ENCODE measurements at places on chromosomes 6 and 20.

GRCh38 chr6:127514773-127515227 lies 4.3 kb downstream of the MTCL3 start:
- DNase-seq: no peak

- DNase-seq: no peak
Measured at GRCh38 chr20:38136421-38137245, 28.4 kb downstream of the TGM2 start.

- no peak for DNase-seq
Measured at GRCh38 chr6:169145496-169145895, 108.2 kb downstream of the THBS2 start.

- no peak for DNase-seq
Measured at GRCh38 chr6:123869334-123869733, 65.7 kb downstream of the NKAIN2 start.

GRCh38 chr6:167988154-167988495 lies 9.3 kb upstream of the KIF25 start:
- DNase-seq: no peak

GRCh38 chr6:26194816-26195375 lies 107.7 kb downstream of the HFE start:
- DNase-seq: no peak

DNA sequence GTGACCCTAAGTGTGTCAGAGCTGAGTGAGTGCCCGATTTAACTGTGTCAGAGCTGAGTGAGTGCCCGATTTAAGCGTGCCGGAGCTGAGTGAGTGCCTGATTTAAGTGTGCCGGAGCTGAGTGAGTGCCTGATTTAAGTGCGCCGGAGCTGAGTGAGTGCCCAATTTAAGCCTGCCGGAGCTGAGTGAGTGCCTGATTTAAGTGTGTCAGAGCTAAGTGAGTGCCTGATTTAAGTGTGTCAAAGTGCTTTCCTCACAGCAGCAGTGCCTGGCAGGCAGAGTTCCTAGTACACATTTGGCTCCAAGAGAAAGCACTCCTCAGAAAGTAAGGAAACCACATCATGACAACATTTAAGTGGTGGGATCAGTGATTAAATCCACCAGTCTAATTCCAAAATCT lies 13.2 kb downstream of the SERAC1 start:
- DNase-seq: no peak

- DNase-seq: no peak
Measured at GRCh38 chr20:58623579-58624473, 27.3 kb upstream of the STX16 start.

GRCh38 chr6:158460602-158461169 lies 99.2 kb upstream of the TMEM181 start:
- DNase-seq: no peak

DNA sequence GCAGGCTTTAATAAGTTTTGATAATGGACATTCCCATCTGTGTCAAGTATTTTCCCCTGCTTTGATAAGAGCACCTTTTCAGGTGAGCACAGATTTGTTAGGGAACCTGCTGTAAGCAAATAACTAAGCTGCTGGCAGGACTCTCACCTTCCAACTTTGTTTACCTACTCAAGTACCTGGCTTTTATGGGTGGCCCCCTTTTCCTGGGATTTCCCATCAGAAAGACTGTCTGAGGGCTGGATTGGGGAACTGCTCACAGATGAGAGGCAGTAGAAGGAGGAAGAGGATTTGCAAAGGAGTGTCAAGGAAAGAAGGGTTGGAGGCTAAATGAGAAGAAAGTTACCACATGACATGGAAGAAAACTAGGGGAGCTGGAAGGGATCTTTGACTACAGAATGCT lies 210.1 kb upstream of the RIMS1 start:
- DNase-seq: no peak

GRCh38 chr20:7308163-7308562 lies 540.7 kb downstream of the BMP2 start:
- no peak for DNase-seq

GRCh38 chr6:137680705-137681346 lies 186.2 kb upstream of the TNFAIP3 start:
- no peak for DNase-seq

GRCh38 chr20:49692941-49693340 lies 20.7 kb downstream of the B4GALT5 start:
- no peak for DNase-seq

DNA sequence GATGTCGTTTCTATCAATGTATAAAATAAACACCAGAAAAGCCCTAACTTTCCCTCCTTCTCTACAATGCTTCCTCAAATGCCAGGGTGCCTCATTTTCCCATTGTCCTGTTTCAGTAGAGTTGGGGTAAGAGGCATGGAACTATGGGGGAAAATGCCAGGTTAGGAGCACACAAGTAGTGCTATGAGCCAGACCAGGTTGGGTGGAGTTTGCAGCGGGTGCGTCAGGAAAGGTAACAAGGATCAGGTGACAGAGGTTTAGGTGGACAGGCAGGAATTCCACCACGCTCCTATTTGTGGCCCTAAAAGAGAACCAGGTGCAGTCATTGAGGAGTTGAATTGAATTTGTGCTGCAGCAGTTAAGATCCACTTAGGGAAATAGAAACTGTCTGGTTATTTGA lies 36.5 kb downstream of the SYTL3 start:
- no peak for DNase-seq

DNA sequence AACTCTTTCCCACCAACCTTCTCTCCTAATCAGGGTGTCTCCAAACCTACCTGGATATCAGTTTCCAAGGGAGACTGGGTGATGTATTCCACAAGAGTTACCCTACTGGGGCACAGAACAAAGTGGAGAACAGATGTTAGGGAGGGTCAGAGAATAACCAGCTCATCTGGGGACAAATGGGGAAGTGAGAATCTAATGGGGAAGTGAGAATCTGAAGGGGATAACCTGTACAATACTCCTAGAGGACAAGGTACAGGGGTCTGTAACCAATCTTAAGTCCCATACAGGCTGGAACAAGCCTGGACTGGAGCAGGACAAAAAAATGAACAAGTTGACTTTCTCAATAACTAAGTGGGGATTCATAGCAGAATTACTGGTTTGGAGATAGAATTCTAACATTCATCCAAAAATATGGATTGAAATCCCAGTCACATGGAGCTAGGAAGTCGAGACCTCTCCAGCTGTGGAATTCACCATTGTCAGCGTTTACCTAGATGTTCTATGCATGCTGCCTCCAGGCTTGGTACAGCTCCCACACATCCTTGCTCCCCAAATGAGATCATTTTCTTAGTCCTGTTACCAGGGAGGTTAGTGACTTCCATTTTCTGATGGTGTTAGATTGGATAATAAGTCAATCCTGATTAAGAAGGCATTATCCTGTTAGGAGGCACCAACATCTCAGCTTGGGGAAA lies 214.8 kb upstream of the MOCS1 start:
- DNase-seq: no peak

DNA sequence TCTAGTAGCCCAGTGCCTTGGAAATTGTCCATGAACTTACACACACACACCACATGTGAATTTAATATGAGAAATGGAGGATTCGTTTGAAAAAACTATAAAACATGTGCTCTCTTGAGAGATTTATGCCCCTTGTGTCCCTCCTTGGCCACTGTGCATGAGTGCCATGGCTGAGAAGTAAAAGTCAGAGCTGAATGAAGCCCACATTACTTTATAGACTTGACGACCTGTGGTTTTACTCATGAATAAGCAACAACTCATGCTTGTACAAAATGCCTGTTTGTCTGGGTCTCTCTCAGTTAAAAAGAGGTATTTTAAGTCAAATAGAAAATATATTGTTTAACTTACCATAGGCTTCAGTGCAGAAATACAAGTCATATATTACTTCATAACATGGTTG lies 102.7 kb downstream of the KCNQ5 start:
- DNase-seq: no peak

- no peak for DNase-seq
Measured at GRCh38 chr6:155595284-155595683, 139.6 kb upstream of the NOX3 start.

DNA sequence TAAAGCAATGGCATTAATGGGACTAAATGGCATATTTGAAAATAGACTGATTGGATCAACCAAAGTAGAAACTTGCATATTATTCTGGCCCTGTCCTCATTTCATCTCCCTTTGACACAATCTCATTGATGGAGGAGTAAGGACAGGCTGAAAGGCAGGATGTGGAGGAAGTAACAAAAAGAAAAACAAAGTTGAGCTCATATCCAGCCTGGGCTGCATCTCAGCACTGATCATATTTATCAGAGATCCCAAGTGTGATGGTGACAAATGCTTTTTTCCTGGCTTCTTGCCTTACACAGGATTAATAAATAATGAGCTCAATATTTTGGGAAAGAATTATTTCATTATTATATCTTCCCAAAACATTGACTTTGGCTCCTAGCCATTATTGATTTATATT lies 622.7 kb downstream of the CD109 start:
- DNase-seq: no peak

DNA sequence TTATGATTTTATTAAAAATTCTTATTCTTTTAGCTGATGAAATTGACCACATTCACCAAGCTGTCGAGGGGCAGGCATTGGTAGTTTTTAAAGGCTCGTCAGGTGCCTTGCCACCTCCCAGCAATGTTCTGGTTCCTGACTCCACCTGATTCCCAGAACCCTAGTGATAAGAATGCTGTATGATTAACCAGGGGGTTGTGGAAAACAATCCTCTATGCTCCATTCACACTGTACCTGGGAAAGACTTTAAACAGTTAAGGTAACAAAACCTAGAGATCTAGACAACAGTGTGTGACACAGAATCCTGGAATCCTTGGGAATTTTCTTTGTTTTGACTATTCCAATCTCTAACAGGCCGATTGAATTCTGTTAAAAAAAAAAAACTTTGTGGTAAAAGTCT lies 165.7 kb upstream of the OLIG3 start:
- no peak for DNase-seq

DNA sequence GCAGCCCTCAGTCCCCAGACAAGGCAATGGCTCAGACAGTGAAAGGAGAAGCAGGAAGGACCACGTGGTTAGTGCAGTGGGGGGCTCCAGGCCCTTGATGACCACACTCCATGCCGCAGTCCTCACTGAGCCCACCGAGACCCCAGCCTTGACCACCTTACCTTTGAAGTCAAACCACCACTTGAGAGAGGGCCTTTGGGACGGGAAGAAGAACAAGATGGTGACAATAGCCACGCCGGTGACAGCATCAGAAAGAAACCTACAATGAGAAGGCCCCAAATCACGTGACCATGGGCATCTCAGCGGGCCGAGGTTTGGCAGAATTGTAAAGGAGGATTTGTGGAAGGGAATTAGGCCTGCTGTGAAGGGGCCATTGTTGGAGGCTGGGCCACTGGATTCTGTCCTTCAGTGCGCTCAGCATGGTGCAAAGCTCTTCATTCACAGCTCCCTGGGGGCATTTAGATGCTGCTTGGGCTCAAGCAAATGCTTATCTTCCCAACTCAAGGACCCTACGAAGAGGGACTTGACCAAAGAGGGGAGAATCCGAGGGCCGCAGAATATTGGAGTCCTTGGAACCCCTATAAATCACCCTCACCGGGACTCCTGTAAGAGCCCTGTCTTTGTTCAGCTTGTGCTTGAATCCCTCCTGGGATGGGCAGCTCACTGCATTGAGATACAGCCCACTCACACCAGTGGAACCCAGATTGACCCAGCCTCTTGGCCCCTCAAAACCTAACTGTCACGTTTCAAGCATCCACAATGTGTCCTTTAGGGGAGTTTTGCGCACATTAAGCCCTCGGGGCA lies 33.2 kb upstream of the OCSTAMP start:
- no peak for DNase-seq

DNA sequence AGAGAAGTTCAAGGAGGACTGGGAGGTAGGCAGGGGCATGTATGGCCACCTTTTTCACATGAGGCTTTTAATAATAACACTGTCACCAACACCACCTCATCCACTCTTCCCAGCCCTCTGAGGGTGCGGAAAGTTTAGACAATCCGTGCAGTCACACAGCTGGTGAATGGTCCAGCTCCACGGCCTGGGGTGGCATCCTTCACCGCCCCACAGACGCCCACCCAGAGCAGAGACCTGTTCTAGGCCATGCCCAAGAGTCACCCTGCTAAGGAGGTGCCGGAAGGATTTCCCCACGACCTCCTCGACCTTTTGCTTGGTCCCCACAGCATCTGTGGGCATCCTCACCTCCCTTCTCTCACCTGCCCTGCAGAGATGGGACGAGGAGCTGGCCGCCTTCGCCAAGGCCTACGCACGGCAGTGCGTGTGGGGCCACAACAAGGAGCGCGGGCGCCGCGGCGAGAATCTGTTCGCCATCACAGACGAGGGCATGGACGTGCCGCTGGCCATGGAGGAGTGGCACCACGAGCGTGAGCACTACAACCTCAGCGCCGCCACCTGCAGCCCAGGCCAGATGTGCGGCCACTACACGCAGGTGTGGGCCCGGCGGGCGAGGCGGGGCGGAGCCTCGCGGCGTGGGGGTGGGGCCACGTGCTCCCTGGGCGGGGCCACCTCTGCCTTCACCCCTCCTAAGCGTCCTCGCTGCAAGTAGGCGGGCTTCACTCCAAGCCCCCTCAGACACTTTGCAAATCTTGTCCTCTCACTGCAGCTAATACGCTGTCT lies 4.4 kb downstream of the PI16 start:
- DNase-seq: no peak

DNA sequence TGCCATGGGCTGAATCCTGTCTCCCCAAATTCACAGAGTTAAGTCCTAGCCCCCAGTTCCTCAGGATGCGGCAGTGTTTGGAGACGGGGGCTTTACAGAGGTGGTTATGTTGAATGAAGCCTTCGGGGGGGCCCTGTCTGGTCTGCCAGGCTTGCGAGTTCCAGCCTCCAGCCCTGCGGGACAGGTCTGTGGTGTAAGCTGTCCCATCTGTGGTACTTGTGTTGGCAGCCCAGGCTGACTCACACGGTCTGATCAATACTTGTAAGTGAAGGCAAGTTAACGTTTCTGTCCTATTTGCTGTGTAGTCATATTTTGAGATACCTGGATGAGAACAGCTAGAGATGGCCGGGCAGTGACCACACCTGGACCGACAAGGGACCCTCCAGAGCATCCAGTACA lies 51.8 kb upstream of the GPR31 start:
- DNase-seq: no peak

DNA sequence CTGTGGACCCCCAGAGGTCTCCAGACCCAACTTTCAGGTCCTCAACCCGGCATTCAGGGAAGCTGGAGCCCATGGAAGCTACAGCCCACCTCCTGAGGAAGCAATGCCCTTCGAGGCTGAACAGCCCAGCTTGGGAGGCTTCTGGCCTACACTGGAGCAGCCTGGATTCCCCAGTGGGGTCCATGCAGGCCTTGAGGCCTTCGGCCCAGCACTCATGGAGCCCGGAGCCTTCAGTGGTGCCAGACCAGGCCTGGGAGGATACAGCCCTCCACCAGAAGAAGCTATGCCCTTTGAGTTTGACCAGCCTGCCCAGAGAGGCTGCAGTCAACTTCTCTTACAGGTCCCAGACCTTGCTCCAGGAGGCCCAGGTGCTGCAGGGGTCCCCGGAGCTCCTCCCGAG lies 950 bp downstream of the GNAS start:
- DNase-seq: no peak

Data from DND-41 (cell line).